ENCODE measurements at places on chromosomes 12 and 14. TPM values are rescaled to one million over a fixed set of nuclear protein-coding genes. Genes with fewer than 3 reads are reported as not detected.
A peak's percentile ranks its signal among the peaks of the same experiment; 100 is the strongest.

- peak; percentile 82 for ATAC-seq
Observed at GRCh38 chr12:57726151-57726883, 12.2 kb downstream of the AGAP2 start.

- ATAC-seq: no peak
Observed at GRCh38 chr14:24858052-24858451, 191.9 kb downstream of the STXBP6 start.

The TNFAIP2 gene
- 98.8 TPM for total RNA-seq

The KRT6C gene
- total RNA-seq: 0.38 TPM

GRCh38 chr14:51398898-51399297 is 158.9 kb downstream of the TMX1 start:
- ATAC-seq: no peak

DNA sequence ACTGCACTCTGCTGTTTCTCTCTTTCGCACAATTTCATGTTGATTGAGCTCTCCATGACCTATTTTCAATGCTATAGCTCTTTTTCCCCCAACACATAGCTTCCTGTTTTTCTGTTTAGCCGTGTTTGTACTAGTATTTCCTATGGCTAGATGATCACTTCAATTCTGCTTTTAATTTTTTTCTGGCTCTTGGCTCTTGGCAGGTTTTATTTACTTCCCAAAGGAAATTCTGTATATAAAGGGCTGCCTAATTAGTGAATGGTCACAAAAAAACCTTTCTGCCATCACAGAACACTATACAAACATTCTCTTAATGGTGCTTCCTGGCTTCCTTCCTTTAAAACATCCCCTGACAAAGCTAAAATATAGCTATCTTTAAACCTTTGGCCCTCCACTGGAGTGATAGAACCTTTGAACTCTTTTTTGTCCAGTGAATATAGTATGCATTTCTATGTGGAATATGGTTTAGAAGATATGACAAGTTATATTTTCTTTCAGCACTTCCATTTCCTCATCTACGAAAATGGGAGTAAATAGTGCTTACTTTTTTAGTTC is 88.2 kb downstream of the RASSF9 start:
- ATAC-seq: no peak

DNA sequence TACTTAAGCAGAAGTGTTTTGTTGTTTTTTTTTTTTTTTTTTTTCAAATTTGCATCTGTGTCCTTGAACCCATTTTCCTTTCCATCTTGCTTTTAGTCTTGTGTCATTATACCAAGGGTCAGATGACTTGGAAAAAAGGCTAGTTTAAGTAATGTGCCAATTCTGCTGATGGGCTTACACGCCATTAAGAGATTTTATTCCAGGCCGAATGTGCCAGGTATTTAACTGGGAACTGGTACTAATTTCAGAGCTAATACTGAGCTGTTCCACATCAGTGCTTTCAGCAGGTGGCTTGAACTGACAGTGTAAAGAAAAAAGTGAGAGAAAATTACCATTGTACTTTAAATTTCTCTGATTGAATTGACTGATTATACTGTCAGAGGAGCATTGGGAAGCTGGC is 224.9 kb downstream of the NPAS3 start:
- ATAC-seq: no peak

GRCh38 chr14:21735639-21736307 is 62.2 kb upstream of the OR4E1 start:
- ATAC-seq: no peak

Data from motor neuron (in vitro differentiated cells).